Fibroblast of skin of right quadriceps (primary cell): ENCODE measurements at places on chromosomes 13 and 19.

GRCh38 chr19:18306209-18306887 lies 16.5 kb downstream of the LSM4 start:
- DNase-seq, result no peak

DNA sequence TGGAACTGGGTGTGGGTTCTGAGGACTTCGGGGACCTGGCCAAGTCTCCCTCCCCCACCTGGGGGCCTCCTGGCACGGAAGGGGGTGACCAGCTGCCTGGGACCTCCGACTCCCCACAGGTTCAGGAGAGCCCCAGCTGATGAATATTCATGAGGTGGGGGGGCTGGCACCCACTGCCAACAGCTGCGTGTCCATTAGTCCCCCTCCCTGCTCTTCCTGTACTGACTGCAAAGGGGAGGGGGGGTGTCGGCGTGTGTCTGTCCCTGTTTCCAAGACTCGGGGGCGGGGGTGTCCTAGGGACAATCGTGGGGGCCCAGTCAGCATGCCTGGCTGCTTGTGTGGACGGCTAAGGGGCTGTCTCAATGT lies 10.6 kb upstream of the NFIX start:
- no peak for DNase-seq

DNA sequence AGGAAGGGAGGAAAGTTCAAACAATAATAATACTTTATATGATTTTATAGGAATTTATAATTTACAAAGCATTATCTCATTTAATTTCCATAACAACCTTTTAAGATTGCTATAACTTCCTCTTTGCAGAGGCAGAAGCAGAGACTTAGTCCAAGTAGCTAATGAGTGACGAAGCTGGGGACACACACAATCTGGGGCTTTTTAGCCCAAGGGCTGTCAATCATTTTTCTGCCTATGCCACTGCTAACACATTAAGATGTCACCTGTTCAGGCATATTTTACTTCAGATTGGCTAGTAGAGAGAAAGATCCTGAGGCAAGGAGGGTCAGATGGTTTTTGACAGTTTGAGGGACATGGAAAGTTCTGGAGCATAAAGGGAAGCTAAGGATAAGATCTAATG lies 12.6 kb downstream of the SCEL start:
- DNase-seq, result no peak

GRCh38 chr19:10887616-10888367 lies 16.4 kb downstream of the CARM1 start:
- DNase-seq, result no peak

- DNase-seq, result no peak
These were observed 3.5 kb downstream of the CEBPG start for GRCh38 chr19:33376941-33377557.

DNA sequence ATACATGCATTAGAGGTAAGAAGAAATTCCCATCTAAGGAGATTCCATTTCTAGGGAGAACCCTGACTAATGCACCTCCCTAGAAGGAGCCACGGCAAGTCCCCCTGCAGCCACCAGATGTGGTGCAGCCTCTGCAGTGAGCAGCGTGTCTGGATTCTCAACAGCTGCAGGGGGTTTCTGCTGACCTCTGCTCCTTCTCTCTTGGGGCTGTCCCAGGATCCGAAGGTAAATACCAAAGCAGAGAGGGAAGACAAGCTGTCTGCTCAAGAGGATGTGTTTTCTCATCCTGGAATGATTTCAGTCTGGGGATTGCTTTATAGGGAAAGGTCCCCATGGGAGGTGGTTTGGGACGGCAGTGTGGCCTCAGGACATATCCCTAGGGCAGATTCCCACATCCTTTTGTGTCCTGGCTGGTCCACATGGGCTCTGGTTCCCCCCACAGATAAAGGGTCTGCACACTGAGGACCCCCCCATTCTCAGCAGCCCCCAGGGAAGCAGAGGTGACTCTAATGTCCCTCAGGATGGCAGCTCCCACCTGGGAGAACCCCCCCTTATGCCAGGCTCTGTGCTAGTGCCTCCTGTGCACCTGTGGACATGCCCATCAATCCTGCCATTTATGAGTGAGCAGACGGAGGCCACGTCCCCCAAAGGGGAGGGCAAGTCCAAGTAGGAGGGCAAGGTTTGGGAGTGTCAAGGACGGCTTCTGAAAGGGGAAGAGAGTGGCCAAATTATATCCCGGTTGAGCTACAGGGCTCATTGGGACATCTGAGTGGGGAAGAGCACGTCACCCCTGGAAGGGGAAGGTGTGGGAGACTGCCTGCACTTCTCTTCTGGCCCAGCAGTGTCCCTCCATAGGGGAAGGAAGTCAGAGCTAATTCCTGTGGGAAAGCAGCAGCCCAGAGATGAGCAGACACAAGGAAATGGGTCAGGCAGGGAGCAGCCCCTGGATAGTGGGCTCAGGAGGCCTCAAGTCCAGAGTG lies 10.2 kb upstream of the OR10H5 start:
- no peak for DNase-seq

- no peak for DNase-seq
These were observed 93.5 kb downstream of the ZDHHC20 start for GRCh38 chr13:21365574-21365973.

GRCh38 chr13:53807251-53807834 lies 778.7 kb downstream of the OLFM4 start:
- DNase-seq, result no peak

- no peak for DNase-seq
These were observed 227 bp downstream of the OVOL3 start for GRCh38 chr19:36111200-36111539.

- DNase-seq, result no peak
These were observed 6.1 kb downstream of the SH2D3A start for GRCh38 chr19:6761053-6761676.

DNA sequence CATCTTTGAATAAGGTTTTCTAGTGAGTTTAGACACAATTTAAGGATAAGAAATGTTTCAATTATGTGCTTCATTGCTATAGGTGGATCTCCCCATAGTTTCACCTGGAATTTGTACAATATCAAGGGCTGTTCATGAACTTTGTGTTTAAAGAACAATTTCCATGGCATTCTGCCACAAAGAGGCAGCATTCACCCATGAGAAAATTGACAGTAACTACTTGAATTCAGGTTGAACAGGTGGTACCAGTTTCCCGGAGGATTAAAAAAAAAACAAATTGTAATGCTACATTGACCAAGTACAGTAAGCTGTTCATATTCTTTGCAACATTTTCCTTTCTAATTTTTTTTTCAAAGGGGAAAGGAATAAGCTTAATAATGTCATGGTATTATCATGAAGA lies 9.1 kb downstream of the SLITRK5 start:
- no peak for DNase-seq

- DNase-seq, result no peak
These were observed 275.5 kb downstream of the ENOX1 start for GRCh38 chr13:43510956-43511901.

DNA sequence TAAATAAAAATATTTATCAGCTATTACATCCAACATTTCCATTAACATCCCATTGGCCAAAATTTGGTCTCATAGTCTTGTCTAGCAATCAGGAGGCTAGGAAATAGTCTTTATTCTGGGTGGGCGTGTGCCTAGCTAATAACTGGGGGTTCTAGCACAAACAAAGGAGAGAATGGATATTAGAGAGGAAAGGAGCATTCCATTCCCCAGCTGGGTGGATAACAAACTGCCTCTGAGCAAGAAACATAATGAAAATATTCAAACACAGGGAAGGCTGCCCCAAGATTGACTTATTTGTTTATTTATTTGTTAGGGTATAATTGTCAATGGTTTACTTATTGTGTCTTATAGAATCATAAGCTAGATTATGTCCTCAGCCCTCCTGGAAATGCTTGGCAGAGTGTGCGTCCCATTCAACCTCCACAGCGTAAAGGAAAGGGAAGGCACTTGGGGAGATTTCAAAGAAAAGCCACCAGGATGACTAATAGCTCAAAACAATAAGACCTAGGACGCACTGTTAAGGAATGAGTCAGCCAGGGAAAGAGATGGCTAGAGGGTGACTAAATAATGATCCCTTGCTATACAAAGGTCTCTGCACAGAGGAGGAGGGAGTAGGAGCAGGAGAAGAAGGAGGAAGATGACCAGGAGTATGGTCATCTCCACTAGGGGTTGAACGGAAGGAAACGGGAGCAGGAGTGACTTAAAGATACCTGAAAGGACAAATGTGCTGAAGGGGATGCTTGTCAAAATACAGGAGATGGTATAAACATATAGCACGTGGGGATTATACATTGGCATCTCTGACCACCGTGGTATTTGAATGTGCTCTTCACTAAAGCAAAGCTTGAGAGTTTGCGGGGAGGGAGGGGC lies 23.5 kb upstream of the USP12 start:
- DNase-seq, result peak; percentile 84

GRCh38 chr13:41501281-41501680 lies 43.9 kb downstream of the RGCC start:
- no peak for DNase-seq

DNA sequence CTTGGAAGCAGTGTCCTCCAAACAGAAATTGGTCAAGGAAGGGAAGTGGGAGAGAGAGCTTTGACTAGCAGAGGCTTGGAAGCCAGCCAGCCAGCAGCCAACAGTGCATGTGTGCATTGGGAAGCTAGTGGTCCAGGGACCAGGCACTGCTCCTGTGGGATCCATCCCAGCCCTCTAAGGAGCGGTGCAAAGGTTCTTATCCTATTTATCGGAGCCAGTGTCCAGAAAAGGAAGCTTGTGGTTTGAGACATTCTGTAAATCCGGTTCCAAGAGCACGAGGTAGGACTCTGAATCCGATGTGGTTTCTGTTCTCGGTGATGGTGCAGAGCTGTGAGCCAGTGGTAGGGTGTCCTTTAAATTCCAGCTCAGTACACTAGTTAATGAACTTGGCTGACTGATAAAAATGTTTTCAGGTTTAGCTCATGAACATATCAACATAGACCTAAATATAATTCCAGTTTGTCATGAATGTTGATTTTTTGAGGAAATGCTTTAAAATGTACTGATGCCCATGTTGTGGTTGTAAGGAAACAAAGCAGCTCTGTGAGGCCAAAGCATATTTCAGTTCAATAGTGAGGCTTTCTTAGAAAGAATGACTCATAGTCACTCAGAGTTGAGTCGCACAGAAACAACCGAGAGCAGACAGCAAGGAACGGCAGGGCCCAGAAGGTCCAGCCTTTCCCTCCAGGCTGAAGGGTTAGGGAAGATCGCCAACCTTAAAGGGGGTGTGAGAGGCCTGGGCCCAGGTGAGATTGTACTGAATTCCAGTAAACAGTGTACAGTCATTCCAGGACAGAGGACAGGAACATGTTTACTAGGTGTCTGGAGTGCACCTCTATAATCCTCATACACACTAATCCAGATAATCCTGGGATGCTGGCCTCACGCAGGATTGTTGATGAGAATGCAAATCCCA lies 21.5 kb upstream of the GARRE1 start:
- DNase-seq, result peak; percentile 94
